ENCODE measurements at places on chromosomes 7 and 10. TPM values are rescaled to one million over a fixed set of nuclear protein-coding genes. Genes with fewer than 3 reads are reported as not detected.
A peak's percentile ranks its signal among the peaks of the same experiment; 100 is the strongest.

Gene CYP3A4
- total RNA-seq = not detected

- no peak for DNase-seq
These were observed 53.8 kb downstream of the CAMK1D start for GRCh38 chr10:12403119-12403518.

- DNase-seq = peak; percentile 64
These were observed 1.0 kb downstream of the CDK6 start for GRCh38 chr7:92835261-92835850.

GRCh38 chr7:34823650-34824258 lies 165.7 kb downstream of the NPSR1 start:
- peak; percentile 39 for DNase-seq

- no peak for DNase-seq
These were observed 69.2 kb upstream of the FAM171A1 start for GRCh38 chr10:15440204-15440711.

- no peak for DNase-seq
These were observed 239.7 kb upstream of the HABP2 start for GRCh38 chr10:113313048-113313602.

DNA sequence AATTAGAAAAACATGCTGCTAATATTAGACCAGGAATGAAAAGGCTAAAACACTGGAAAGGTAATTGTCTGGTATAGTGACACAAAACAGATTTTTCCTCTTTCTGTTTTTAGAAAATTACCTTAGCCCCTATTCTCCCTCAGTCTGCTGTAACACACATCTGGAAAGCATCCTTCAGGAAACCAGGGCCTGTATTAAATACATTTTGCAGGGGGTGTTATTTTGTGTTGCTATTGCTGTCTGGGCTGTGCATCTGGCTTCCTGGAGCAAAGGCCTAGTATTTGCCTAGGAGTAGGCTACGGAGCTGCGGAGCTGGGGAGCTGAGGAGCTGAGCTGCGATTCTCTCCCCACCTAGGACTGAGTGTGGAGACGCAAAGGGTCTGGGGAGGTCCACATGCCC lies 169.3 kb downstream of the GFRA1 start:
- no peak for DNase-seq

Measured in thyroid gland (tissue), 4 donors.